ENCODE measurements at places on chromosomes 3 and 15. TPM values are rescaled to one million over a fixed set of nuclear protein-coding genes. Genes with fewer than 3 reads are reported as not detected.
A peak's percentile ranks its signal among the peaks of the same experiment; 100 is the strongest.

GRCh38 chr15:89398896-89399237, 64.2 kb upstream of the POLG start:
- DNase-seq = no peak
- H3K36me3 ChIP-seq = no peaks in the 10 kb centered on the region
- H3K4me3 ChIP-seq = no peak overlapping the region
- peaks cover 13% of the 10 kb centered on the region for H3K4me1 ChIP-seq

- H3K27me3 ChIP-seq = no peaks in the 10 kb centered on the region
- H3K4me1 ChIP-seq = no peaks in the 10 kb centered on the region
- DNase-seq = no peak
Measured at GRCh38 chr3:151949706-151950105, 76.3 kb downstream of the SUCNR1 start.

DNA sequence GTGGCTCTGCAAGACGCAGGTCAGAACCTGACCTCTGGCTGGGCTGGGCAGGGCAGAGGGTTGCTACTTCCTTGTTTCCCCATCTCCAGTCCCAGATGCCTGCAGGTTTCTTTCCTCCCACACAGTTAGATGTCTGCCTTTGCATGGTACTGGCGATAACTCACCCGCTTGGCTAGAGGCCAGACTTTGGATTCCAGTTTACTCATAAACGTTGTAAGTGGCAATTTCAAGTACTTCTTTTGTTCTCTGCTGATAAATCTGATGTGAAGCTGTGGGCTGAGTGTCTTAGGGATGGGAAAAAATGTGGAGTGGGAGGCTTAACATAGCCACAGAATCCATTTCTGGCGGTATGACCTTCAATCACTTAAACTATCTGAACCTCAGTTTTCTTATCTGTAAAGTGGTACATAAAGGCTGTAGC, 194.2 kb downstream of the EBLN2 start:
- no peak for DNase-seq
- no peak overlapping the region for H3K4me3 ChIP-seq
- H3K36me3 ChIP-seq = no peaks in the 10 kb centered on the region
- H3K4me1 ChIP-seq = no peaks in the 10 kb centered on the region
- H3K27me3 ChIP-seq = no peaks in the 10 kb centered on the region

DNA sequence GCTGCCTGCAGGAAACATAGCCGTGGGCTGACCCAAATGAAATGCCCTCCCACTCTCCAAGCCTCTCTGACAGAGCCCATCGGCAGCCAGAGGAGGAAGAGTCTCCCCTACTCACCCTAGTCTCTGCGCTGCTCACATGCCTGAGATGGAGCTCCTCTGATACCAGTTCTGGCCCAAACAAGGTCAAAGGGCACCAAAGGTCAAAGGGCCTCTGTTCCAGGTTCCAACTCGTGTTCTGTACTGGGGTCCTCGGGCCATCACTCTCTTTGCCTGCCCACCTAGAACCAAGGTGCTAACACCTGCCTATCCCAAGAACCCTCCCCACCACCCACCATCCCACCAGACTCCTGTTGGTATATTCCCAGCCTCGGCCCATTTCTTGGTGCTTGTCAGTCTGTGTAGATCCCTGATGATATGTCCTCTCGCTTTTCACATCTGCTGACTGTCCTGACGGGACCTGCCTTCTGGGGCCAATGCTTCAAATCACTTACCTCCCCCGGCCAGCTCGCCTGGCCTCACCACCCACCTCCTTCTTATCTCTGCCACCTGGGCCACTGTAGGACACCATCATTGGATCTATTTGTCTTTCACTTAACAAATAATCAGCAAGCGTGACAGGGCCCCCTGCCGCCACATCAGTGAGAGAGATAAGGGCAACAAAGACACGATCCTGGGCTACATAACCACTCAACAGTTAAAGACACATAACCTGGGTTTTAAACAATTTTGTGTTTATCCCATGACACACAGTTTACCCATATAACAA, 90.4 kb downstream of the SRGAP3 start:
- no peak overlapping the region for H3K4me3 ChIP-seq
- no peaks in the 10 kb centered on the region for H3K36me3 ChIP-seq
- H3K4me1 ChIP-seq = no peaks in the 10 kb centered on the region

DNA sequence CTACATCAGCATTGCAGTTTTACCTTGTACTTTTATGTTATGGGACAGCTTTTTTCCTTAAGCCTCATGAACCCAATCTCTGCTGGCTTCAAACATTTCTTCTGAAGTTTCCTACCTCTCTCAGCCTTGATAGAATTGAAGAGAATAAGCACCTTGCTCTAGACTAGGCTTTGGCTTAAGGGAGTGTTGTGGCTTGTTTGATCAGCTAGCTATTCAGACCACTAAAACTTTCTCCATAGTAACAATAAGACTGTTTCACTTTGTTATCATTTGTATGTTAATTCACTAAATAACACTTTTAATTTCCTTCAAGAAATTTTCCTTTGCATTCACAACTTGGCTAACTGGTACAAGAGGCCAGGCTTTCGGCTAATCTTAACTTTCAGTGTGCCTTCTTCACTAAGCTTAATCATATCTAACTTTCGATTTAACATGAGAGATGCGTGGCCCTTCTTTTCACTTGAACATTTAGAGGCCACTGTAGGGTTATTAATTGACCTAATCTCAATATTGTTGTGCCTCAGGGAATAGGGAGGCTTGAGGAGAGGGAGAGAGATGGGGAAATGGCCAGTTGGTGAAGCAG, 8.1 kb upstream of the TIGIT start:
- no peaks in the 10 kb centered on the region for H3K27me3 ChIP-seq
- no peak overlapping the region for H3K27ac ChIP-seq
- no peaks in the 10 kb centered on the region for H3K36me3 ChIP-seq
- no peak for DNase-seq

GRCh38 chr15:28962851-28963710, 77.3 kb downstream of the APBA2 start:
- H3K36me3 ChIP-seq = no peaks in the 10 kb centered on the region
- H3K27me3 ChIP-seq = no peaks in the 10 kb centered on the region
- no peak overlapping the region for H3K27ac ChIP-seq
- no peak overlapping the region for H3K4me3 ChIP-seq
- no peak for DNase-seq

- H3K4me1 ChIP-seq = peaks cover 8% of the 10 kb centered on the region
- H3K27me3 ChIP-seq = no peaks in the 10 kb centered on the region
- no peak overlapping the region for H3K4me3 ChIP-seq
- DNase-seq = peak; percentile 36
- peak overlapping the region; percentile 58 for H3K27ac ChIP-seq
- no peaks in the 10 kb centered on the region for H3K36me3 ChIP-seq
Measured at GRCh38 chr3:155233213-155233612, 60.3 kb downstream of the STRIT1 start.

GRCh38 chr15:99731336-99732123, 1.7 kb downstream of the LYSMD4 start:
- H3K4me3 ChIP-seq = peak overlapping the region; percentile 81
- no peaks in the 10 kb centered on the region for H3K27me3 ChIP-seq
- no peak for DNase-seq

DNA sequence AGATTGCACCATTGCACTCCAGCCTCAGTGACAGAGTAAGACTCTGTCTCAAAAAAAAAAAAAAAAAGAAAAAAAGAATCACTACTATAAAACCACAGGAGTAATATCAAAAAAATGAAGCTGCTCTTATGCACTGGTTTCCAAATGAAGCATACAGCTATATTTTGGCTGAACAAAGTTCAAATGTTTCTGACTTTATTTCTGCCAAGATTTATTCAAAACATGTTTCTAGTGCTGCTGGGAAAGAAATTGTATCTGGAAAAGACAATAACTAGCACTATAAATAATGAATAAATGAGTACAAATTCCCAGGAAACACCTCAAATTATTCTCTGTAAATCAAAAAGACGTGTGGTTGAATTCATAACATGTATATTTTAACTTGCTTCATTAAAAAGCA, 102.5 kb upstream of the MME start:
- H3K27me3 ChIP-seq = no peaks in the 10 kb centered on the region
- no peaks in the 10 kb centered on the region for H3K36me3 ChIP-seq
- H3K27ac ChIP-seq = no peak overlapping the region
- DNase-seq = no peak

GRCh38 chr3:66785191-66785909, 212.8 kb upstream of the KBTBD8 start:
- no peak for DNase-seq
- H3K27me3 ChIP-seq = no peaks in the 10 kb centered on the region
- no peak overlapping the region for H3K4me3 ChIP-seq
- no peak overlapping the region for H3K27ac ChIP-seq

CELF6 gene
- 2.3 TPM for total RNA-seq

GPR149 gene
- not detected for total RNA-seq

RBM15B gene
- 38.0 TPM for total RNA-seq

OXNAD1 gene
- total RNA-seq = 7.9 TPM

CPLX3 gene
- total RNA-seq = not detected

ARIH1 gene
- total RNA-seq = 28.6 TPM
